ENCODE measurements at places on chromosomes 2 and 18.

DNA sequence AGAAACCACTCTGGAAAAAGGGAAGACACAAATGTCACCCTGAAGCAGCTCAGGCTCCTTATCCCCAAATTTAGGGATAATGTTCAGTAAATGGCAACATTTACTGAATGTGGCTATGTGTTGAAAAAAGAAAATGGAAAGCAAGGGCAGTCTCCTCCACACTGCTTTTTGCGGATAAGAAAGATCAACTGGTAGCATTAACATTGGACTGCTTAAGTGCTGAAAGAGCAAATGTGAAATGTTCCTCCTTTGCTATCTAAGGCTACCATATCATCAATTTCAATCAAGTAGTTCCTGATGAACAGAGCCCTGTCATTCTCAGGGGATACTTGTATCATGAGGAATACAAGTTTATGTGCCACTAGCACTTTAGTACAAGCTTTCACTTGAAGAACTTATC lies 12.5 kb downstream of the FBXO11 start:
- DNase-seq, result no peak

DNA sequence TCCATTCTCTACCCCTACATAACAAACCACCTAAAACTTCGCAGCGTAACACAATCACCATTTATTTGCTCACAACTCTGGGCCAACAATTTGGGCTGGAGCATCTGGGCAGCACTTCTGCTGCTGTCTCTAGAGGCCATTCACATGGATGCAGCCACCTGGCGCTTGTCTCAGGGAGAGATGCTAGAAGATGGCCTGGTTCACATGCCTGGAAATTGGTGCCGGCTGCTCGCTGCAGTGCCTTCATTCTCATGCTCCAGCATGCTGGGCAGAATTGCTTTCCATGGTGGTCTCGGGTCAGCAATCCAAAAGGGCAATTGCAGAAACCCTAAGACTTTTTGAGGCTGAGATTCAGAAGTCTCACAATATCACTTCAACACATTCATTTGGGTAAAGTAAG lies 157.4 kb downstream of the SUCLG1 start:
- no peak for DNase-seq

DNA sequence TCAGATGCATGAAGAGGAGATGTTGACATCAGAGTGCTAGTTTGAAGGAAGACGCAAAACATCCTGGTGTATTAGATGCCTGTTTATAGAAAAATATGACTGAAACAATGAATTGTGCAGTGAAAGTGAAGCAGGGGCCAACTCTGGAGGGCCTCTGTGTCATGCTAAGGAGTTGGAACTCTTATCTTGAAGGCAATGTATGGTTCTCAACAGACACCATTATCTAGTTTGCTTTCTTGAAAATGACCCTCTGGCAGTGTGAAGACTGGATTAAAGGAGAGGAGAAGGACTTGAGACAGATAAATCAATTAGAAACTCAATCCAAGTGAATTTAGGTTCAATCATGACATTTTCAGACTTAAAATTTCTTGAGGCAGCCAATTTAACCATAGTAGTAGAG lies 63.1 kb downstream of the ITGA4 start:
- no peak for DNase-seq

DNA sequence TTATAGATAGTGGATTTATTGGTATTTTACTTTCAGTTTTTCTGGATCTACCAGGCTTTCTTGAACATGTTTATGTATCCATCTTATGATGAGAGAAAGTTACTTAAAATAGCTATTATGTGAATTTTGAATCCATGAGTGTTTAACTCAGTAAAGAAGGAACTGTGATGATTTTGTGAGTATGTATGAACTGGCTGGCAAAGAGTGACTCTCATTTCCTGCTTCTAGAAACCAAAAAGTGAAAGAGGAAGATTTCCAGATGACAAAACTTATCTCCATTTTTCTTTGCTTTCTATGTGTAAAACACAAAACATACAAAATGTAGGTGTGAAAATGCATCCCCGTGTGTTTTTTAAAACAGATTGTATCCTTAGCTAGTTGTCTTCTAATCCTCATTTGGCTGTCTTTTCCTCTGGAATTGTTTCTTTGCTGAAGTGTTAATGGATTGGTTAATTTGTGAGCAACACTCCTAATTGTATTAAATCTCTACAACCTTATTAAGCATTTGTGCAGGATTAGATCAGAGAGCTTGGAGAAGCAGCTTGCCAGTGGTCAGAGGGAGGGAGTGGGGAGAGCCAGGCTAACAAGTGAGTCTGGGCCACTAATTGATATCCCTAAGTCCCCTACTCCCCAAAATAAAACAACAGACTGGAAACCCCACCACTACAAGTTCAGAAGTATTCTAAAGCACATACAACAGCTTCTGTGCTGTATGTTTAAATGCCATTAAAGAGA lies 23.9 kb downstream of the PTPRM start:
- no peak for DNase-seq

- no peak for DNase-seq
These were observed 149.4 kb downstream of the TNS1 start for GRCh38 chr2:217853301-217853881.

- no peak for DNase-seq
These were observed 32.9 kb upstream of the GCG start for GRCh38 chr2:162184821-162185450.

DNA sequence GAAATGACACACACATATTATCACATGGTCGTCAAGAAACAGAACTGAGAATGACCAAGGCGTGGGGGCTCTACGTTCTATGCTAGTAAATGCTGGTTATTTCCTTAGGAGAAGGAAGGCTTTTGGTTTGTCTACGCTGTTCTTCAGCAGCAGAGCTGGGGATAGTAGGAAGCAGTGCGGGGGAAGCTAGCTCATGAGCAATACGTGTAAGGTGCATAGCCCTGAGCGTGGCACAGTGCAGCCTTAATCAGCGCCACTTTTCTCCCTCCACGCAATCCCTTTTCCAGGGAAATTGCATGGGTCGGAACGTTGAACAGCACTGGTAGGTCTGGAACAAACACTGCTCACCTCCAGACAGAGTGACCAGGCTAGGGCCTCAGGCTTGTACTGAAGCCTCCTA lies 199.6 kb upstream of the FBXO11 start:
- DNase-seq, result no peak

GRCh38 chr2:238095143-238095542 lies 5.0 kb upstream of the ESPNL start:
- no peak for DNase-seq

DNA sequence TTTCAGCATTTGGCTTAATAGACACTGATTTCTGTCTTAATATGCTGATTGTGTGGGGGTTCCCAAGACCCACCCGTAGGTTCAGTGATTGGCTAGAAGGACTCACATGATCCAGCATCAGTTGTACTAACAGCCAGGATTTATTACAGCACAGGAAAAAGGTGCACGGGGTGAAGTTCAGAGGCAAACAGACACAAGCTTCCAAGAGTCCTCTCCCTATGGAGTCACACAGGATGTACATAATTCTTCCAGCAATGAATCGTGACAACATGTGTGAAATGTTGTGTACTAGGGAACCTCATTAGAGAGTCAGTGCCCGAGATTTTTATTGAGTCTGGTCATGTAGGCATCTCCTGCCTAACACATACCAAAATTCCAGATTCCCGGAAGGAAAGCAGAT lies 52.8 kb downstream of the GALNT1 start:
- no peak for DNase-seq

- DNase-seq, result no peak
These were observed 197.6 kb downstream of the LDLRAD4 start for GRCh38 chr18:13416208-13416607.

- DNase-seq, result no peak
These were observed 134.0 kb downstream of the HDAC4 start for GRCh38 chr2:239266779-239267287.

DNA sequence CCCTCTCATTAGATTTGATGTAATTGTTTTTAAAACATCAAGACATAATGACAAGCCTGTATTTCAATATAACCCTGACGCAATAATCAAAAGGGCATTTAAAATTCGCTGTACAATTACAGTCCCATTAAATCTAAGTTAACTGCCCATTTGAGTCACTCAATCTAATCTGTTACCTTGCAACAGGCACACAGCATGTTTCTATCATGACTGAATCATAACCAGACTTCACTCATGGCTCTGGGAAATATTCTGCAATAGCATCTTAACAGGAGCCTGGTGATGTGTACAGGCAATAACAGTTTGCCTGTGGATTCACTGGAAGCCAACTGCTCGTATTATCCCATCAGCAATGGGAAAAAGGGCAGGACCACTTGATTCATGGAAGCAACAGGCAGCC lies 142.3 kb upstream of the NCKAP5 start:
- no peak for DNase-seq

DNA sequence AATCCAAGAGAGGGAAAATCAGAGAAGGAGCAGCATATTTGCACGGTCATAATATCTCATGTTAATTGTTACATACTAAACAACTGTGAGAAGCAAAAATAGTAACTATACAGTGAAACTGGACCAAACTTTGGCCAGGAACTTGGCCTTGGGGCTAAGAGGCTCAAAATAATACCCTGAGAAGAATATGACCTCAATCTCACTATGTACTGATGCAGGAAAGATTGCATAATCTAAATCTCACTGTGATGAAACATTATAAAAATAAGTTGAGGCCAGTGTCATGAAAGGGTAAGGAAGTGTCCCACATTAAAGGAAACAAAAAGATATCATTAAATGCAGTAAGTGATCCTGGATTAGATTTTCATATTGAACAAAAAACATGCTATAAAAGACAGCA lies 36.5 kb downstream of the ZRANB3 start:
- no peak for DNase-seq

DNA sequence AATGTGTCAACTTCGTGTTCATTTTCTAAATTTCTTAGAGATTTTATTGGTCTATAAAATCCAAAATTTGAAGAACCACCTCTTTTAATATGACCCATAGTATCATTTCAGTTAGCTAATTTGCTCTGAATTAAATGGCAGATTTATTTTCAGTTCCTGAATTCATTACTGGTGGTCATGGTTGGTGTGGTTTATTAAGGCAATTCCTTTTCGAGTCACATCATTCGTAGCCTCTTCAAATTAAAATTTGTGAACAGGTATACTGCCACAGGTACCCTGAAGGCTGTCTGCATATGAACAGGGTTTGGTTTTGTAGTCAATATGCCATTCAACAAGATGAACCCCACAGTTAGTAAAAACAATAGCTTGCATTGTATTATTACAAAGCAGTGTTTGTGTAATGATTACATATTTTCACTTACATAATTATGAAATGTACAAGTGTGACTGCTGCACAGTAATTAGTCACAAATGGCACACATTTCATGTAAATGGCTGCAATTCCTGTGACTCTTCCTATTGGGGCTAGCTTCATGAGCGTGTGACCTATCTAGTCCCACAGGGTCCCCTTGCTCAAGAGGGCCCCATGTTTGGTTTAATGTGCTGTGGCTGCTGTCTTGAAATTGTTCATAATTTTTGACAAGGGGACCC lies 48.9 kb downstream of the CDC42EP3 start:
- DNase-seq, result no peak

GRCh38 chr2:22798386-22798785 lies 586.6 kb upstream of the KLHL29 start:
- DNase-seq, result no peak

DNA sequence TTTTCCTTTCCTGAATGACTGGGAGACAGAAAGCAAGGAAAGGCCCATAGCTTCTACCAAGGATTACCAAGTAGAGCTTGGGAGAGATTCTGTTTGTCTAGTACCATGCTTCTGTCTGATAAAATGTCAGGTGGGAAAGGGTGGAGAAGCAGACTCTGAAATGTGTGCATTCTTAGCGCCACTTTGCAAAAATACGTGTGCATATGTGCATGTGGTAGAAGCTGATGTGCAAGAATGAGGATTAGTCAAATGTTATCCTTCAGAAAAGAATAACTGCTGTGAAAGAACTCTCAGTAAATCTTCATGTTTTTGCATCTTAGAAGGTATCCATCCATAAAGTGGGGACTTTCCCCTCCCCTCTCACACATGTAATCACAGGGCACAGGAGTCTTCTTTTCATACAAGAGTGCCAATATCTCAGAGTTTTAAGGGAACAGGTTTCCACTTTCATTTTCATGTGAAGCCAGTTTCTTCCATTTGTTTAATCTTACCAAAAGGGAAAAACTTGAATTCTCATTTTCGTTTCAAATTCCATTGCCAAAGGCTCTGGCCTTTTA lies 15.4 kb upstream of the DGKD start:
- no peak for DNase-seq

DNA sequence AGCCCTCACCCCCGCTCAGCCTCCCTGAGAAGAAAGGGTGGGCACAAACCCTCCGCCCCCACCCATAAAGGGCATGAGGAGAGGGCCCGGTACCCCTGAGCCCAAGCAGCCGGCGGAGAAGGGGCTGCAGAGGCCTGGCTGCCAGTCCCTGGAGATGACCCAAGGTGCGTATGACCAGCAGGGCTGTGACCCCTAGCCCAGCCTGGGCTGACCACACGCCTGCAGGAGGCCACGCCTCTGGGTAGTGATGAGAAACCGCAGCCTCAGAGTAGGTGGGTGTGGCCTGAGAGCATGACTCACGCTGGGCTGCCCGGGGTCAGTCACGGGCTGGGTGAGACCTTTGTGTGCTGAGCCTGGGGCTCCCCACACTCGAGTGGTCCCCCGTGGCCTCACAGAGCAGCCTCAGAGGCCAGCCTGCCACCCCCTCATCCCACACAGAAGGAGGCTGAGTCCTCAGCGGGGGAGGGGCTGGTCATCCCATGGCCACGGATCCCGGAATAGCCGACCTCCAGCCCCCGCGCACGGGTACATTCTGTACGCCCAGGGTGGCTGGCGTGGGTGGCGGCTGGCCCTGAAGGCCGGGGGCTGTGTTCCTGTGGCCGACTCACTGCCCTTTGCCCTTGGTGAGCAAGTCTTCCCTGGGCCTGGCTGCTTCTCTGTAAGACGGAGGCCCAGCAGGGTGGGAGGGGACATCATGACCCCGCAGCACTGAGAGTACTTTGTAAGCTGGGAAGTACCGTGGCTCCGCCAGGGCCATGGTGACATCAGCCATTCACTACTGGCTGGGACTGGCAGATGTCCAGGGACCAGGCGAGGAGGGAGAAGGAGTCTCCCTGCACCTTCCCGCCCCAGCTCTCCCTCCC lies 110.8 kb upstream of the OTOS start:
- no peak for DNase-seq

- DNase-seq, result no peak
These were observed 25.4 kb downstream of the NOP58 start for GRCh38 chr2:202290970-202291369.

GRCh38 chr2:181575024-181575649 lies 81.8 kb downstream of the CERKL start:
- DNase-seq, result no peak

GRCh38 chr2:98241592-98241991 lies 104.7 kb upstream of the CNGA3 start:
- DNase-seq, result no peak

- no peak for DNase-seq
These were observed 1112.7 kb upstream of the NRXN1 start for GRCh38 chr2:52144590-52144989.

GRCh38 chr2:168841445-168841844 lies 39.0 kb downstream of the NOSTRIN start:
- no peak for DNase-seq

DNA sequence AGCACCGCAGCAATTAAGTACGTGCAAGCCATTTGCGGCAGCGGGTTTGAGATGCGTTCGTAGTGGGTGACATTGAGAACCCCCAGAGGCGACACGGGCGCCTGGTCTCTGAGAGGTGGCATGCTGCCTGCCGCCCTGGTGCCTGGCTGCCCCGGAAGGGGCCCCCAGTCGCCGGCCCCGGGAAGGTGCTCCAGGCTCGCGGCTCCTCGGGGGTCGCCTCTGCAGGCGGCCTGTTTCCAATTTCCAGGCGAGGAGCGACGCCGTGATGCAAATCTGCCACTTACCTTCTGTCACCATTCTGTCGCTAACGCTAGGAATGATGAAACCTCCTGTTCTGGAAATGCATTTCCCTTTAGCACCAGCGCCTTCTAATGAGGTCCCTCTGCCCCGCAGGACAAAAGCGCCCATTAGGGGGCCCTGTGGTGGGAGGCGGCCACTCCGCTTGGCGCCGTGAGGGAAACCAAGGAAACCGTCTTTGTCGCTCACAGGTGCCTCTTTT lies 13.0 kb downstream of the KIF5C start:
- DNase-seq, result no peak

Measured in forelimb muscle (tissue), 1 donor.